Stimulated activated CD8-positive, alpha-beta memory T cell treated with anti-CD3 and anti-CD28 coated beads, Interleukin-4, amount 100 ng/mL, for 4 hours (primary cell): ENCODE measurements at places on chromosomes 4 and X.

GRCh38 chr4:103123114-103123513, 23.5 kb upstream of the BDH2 start:
- DNase-seq, result no peak

GRCh38 chrX:24979081-24979480, 36.7 kb downstream of the ARX start:
- no peak for DNase-seq

DNA sequence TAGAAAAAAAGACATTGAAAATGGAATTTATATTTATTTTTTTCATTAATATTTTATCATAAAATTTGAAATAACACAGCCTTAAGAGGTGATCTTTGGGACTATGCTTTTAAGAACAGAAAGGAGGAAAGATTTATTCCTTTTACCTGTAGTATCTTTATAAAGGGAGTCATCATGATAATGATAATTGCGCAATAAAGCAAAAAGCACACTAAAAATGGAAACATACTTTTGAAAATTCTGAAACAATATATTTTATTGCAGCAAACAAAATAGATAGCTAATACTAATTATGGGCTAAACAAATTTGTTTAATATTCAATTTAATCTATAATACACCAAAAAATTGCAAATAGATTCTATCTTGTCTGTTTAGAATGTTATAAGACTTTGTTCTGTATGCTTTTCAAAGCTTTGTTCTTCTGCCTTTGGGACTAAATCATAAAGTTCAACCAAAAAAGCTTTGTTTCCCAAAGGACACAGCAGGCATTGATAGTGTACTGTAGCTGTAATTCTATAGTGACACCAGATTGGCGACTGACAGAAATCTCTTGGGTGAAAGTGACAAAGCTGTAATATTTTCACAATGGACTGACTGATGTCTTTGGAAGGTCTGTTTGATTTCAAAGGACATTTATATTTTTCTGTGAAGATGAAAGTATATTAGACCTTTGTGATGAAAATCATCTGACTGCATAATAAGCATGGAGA, 2156.6 kb upstream of the TENM3 start:
- no peak for DNase-seq

- DNase-seq, result no peak
These were observed 1259.8 kb downstream of the PCDH7 start for GRCh38 chr4:31979988-31980387.

- DNase-seq, result no peak
These were observed 58.0 kb downstream of the AR start for GRCh38 chrX:67601771-67602170.

DNA sequence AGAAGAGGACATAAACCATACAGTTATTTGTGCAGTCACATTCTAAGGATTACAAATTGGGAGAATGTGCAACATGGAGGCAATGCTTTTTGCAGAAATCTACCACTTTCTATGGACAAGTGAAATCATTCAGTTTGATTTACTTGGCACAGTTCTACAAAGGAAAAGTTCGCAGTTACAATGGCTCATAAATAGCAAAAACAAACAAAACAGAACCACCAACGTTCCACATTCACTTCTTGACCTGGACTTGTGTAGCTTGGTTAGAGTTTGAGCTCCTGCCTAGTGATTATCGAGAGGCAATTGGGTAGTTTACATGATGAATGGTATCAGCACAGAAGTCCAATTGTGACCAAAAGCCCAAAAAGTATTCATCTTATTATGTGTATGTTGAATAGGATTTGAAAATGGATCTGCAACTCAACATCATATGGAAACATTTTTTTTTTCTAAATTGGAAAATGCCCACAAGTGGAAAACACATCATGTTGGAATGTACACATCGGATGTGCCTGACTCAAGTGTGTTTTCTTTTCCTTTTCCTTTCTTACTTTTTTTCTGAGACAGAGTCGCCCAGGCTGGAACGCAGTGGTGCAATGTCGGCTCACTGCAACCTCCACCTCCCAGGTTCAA, 123.8 kb downstream of the LUZP4 start:
- no peak for DNase-seq

DNA sequence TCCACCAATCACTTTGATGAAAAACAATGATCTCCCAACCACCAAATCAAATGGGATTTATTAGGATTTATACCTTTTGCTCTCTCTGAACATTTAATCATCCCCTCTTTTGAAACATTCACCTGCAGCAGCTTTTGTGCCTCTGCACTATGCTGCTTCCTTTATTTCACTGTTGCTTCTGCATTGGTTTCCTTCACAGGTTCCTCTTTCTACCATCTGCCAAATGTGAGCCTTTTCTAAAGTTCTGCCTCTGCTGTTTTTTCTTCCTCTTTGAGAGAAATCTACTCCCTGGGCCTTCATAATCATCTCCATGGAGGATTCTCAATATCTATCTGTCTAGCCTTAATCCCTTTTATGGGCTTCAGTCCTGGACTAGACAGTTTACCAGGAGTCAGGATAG, 24.7 kb downstream of the CUL4B start:
- DNase-seq, result no peak

GRCh38 chr4:94798808-94799207, 41.1 kb downstream of the BMPR1B start:
- DNase-seq, result no peak

- DNase-seq, result no peak
These were observed 5.1 kb downstream of the CXCL9 start for GRCh38 chr4:76002176-76002575.

DNA sequence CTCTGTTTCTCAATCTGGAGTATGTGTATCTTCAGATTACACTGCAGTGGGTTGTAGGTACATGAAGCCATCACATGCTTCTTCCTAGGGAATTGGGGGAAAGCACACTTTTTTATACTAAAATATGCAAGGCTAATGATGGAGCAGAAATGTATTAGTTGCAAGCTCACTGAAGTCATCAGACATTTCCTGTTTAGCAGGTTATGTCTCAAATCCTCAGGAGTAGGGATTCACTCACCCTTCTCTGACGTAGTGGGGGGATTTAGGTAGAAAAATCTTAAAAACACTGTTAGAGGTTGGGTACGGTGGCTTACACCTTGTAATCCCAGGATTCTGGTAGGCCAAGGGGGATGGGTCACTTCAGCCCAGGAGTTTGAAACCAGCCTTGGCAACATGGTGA, 128.4 kb upstream of the GPC4 start:
- no peak for DNase-seq

- no peak for DNase-seq
These were observed 391.1 kb downstream of the IDS start for GRCh38 chrX:149114001-149114400.

- no peak for DNase-seq
These were observed 1088.8 kb downstream of the ADGRL3 start for GRCh38 chr4:62288808-62289541.

DNA sequence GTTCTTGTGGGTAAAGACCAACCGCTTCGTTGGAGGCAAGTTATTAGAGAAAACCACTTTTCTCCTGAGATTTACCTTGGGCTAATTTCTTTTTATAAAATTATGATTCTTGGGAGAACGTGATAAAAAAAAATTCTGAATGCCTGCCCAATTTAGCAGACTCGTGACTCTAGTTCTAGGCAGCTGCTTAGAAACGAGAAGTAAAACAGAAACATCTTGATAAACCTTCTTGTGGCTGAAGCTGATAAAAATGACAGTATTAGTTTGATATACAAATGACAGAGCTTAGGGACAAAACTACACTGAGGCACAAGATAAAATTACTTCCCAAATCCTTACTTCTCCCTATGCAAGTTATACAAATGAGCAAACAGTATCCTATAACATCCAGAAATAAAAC, 458.9 kb upstream of the TEX13C start:
- DNase-seq, result no peak

- DNase-seq, result no peak
These were observed 39.4 kb upstream of the DCK start for GRCh38 chr4:70954032-70954431.

DNA sequence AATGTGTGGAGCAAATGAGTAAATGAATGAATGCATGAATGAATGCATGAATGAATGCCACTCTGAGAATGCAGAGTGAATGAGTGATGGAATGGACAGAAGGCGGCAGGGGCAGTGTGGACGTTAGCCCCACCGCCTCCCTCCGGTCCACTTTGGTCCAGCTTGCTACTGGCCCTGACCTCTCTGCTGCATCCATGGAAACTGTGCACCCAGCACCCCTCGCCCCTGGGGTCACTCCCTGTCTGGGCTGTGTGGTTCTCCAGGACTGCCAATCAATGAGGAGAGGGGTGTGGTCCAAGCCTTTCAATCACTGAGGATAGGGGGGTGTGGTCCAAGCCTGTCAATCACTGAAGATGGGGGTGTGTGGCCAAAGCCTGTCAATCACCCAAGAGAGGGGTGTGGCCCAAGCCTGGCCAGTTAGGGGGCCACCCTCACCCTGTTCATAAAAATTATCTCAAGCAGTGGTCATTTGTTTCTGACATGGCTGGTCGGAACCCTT, 39.2 kb upstream of the ASMTL start:
- no peak for DNase-seq

- no peak for DNase-seq
These were observed 37.7 kb downstream of the FRYL start for GRCh38 chr4:48742412-48742811.
